ENCODE measurements at places on chromosomes 1 and 21.
A peak's percentile ranks its signal among the peaks of the same experiment; 100 is the strongest.

- no peak for DNase-seq
Measured at GRCh38 chr1:178575611-178576361, 62.9 kb downstream of the TEX35 start.

- no peak for DNase-seq
Measured at GRCh38 chr1:65059930-65060538, 88.0 kb upstream of the AK4 start.

- no peak for DNase-seq
Measured at GRCh38 chr21:17575076-17575475, 37.6 kb downstream of the BTG3 start.

DNA sequence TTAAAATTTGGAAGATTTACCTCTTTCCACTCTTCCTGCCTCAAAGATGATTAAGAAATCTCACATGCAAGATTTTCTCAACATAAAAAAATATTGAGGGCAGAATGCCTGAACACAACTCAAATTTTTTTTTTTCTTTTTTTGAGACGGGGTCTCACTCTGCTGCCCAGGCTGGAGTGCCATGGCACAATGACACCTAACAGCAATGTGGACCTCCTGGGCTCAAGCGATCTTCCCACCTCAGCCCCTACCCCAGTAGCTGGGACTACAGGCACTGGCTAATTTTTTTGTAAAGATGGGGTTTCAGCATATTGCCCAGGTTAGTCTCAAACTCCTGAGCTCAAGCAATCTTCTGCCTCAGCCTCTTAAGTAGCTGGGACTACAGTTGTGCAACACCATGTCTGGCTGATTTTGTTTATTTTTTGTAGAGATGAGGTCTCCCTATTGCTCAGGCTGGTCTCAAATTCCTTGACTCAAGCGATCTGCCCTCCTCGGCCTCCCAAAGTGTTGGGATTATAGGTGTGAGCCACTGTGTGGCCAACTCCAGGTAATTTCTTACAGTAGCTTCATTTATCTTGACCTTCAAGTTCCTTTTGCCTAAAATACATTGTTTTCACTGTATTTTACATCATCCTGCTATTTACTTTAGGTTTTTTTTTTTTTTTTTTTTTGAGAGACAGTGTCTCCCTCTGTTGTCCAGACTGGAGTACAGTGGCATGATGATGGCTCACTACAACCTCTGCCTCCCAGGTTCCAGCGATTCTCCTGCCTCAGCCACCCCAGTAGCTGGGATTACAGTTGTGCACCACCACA lies 10.4 kb downstream of the NUCKS1 start:
- no peak for DNase-seq

DNA sequence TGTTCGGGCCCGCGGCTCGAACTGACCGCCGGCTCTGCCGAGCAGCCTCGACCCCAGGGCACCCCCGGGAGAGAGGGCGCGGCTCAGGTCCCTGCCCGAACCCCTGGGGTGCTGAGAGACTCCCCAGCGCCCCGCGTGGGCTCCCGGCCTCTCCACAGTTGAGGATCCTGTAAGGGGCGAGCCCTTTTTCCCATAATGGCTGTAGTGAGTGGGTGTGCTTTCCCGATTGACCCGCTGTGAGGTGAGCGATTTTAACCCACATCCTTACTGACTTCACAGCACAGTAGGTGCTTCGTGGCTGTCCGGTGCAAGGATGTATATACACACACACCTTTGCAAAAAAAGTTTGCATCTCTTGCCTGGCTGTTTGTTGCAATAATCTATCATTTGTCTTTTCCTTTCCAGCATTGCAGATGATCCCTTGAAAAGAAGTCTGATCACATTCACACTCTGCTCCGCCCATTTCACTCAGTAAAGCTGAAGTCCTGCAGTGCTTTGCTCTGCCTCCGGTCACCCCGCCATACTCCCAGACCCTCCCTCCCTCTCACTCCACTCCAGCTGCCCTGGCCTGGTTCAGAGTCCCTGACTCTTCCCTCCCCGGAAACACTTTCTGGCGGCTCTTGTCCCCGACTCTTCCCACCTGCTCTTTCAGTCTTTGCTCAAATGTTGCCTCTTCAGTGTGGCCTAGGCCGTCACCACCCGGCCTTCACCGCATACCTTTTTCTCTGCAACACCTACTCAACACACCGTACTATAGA lies 955 bp upstream of the UBE2G2 start:
- DNase-seq, result peak; percentile 34

DNA sequence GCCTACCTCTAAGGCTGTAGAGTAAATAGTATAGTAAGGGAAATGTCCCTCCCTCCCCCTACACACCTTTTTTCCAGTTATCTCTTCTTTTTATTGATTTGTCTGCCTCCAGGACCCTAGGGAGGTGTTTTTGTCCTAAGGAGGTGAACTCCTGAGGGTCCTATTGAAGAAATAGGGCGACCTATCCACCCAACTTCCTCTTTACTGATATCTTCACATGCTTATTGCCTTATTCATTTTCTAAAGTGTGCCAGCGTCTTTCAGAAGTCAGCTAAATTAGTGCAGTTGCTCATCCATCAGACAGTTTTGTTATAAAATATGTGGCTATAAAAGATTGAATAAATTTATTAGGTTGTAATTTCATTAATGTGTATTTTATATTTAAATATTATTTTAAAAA lies 5.9 kb downstream of the BACH1 start:
- DNase-seq, result no peak

- no peak for DNase-seq
Measured at GRCh38 chr1:60225486-60225885, 151.9 kb upstream of the C1orf87 start.

GRCh38 chr1:19577036-19577435 lies 67.1 kb upstream of the NBL1 start:
- no peak for DNase-seq

DNA sequence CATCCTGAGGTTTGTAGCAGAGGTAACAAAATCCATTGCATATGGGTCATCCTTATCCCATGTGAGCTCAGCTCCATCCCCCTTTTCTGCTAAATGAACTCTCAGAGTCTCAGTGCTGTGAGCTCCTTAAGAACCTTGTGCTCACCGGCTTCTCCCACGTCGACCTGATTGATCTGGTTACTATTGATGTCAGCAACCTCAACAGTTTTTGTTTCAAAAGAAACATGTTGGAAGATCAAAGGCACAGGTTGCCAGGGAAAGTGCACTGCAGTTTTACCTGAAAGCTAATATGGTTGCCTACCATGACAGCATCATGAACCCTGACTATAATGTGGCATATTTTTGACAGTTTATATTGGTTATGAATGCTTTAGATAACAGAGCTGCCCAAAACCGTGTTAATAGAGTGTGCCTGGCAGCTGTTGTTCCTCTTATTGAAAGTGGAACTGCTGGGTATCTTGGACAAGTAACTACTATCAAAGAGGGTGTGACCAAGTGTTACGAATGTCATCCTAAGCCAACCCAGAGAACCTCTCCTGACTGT lies 131.4 kb downstream of the HS2ST1 start:
- peak; percentile 9 for DNase-seq

- peak; percentile 99 for DNase-seq
Measured at GRCh38 chr1:155050560-155051341, at the start of gene ADAM15. TSS of gene ADAM15 (plus strand) at chr1:155051316. CDS start at chr1:155051387, 71 bp downstream.

DNA sequence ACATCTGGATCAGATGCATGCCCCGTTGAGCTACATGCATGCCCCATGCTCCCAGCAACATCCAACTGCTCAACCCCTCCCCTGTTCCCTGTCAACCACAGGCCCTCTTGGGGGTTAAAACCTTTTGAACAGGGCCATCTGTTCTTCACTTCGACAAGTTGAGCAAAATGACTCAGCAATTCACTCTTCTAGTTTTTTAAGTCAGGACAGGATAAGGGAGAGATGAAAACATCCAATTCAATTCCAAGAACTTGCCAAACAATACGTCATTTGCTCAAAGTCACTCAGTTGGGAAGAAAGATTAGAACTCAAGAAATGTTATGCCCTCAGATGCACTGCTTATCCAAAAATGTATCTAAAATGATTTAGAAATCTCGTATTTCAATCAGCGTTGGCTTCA lies 46.1 kb upstream of the MTF2 start:
- peak; percentile 25 for DNase-seq

- DNase-seq, result peak; percentile 3
Measured at GRCh38 chr1:220755309-220755708, 7.2 kb downstream of the MTARC2 start.

- no peak for DNase-seq
Measured at GRCh38 chr1:15388201-15388880, 21.3 kb upstream of the EFHD2 start.

GRCh38 chr1:148363439-148363810 lies 119.7 kb downstream of the PPIAL4G start:
- no peak for DNase-seq

DNA sequence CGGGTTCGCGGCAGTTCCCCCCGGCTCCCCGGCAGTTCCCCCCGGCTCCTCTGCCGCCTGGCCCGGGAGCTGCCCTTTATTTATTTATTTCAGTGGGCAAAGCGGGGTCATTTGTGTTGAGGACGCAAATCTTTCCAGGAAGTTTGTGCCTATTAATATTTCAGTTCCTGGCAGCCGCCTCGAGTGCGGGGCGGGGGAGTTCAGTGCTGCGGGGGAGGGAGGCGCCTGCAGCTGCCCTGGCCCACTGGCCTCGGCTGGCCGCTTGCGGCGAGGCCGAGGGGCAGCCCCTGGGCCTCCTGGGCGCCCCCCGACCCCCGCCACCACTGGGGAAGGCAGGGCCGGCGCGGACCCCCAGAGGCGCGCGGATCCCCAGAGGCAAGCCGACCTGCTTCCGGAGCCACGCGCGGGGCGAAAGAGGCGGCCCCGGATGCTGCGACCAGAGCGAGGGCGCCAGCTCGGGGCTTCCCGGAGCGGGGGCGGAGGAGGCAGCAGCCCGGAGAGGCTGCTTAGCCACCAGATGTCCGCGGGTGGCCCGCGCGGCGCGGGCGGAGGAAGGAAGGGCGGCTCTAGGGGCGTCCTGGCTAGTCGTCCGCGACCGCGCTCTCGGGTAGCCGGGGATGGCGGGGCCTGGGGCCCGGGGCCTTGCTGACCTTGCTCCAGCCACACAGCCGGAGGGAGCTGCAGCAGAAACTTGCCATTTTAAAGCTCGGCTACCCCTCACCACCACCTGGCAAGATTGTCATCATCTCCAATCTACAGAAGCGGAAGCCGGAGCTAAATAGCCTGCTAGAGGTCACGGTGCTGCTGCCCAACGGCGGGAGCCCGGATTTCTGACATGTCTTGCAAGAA lies 48.0 kb downstream of the H3-3A start:
- peak; percentile 95 for DNase-seq
